ENCODE measurements at places on chromosomes 5 and 9.

DNA sequence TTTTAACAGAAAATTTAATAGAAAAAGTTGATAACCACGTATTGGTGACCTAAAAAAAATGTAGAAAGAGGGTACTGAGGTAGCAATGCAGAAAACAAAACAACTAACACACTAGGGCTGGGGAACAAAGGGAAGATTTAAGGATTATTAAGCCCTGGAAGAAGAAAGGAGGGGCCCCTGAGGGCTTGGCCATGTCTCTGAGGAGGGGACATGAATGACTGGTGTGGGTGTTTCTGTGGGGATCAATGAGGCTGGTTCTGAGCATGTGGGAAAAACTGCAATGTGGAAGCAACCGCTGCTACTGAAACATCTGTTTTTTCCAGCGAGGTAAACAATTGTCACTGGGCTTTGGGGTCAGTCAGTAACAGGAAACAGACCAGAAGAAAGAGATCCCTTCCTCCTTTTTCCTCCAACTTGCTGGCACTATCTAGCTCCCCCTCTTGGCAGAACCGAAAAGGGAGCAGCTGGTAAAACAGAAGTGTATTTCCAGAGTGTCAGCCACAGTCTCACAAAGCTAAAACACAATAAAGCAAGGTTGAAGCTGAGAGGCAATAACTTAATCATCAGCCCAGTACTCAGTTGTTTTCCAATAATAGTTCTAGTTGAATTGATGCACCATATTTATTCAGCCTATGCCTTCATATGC, 48.3 kb downstream of the ATPSCKMT start:
- no peak for DNase-seq

- DNase-seq = no peak
Observed at GRCh38 chr5:134127376-134127861, 12.9 kb downstream of the TCF7 start.

- no peak for DNase-seq
Observed at GRCh38 chr5:174801798-174802197, 77.4 kb downstream of the MSX2 start.

GRCh38 chr9:36325081-36325828, 67.0 kb upstream of the GNE start:
- DNase-seq = no peak

DNA sequence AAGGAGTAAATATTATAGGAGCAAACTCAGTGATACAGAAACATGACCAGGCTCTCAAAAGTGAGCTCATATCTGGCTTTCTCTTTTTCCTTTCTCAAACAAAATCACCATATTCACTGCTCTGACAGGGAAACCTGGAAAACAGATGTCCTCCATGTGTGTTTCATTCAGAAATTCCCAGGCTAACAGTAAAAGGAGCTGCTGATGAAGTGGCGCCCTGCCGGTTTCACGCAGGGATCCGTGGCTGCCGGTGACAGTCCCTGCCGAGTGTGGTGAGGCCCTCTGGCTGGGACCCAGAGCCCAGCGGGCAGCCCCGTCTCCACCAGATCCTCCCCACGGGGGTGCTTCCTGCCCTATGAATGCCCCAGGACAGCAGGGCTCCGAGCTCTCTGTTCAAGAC, 208.1 kb downstream of the GNA14 start:
- DNase-seq = no peak

DNA sequence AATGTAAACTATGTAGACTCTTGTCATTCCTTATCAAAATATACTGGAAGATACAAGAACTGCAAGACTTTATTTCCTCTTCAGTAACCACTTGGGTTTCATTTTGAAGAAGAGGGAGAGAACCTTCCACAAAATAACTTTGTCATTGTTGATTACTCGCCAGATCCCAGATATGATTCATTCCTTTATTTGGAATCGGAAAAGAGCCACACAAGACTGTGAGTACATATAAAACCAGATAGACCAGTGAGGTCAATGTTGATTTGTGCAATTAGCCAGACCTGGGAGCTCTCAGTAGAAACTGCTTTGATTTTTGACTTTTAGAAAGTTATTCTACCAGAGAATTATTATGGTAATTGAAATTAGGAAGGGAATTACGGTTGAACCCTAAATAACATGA, 146.1 kb downstream of the TMEM167A start:
- DNase-seq = no peak

- DNase-seq = peak; percentile 8
Observed at GRCh38 chr5:140145818-140146522, 20.2 kb downstream of the IGIP start.

- no peak for DNase-seq
Observed at GRCh38 chr9:135392511-135392910, 87.1 kb upstream of the PPP1R26 start.

- DNase-seq = no peak
Observed at GRCh38 chr5:39584927-39585326, 160.1 kb upstream of the DAB2 start.

- no peak for DNase-seq
Observed at GRCh38 chr5:177456976-177457851, 10.6 kb downstream of the PRR7 start.

- DNase-seq = no peak
Observed at GRCh38 chr5:6832994-6833393, 119.8 kb downstream of the TENT4A start.

GRCh38 chr5:98492258-98492657, 281.2 kb upstream of the RGMB start:
- no peak for DNase-seq

DNA sequence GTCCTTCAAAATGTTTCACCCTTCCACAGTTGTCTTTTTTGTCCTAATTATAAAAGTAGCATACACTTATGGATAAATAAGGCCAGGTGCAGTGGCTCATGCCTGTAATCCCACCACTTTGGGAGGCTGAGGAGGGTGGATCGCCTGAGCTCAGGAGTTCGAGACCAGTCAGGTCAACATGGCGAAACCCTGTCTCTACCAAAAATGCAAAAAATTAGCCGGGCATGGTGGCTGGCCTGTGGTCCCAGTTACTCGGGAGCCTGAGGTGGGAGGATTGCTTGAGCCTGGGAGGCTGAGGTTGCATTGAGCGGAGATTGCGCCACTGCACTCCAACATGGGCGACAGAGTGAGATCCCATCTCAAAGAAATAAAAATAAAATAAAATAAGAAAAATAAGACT, 1.6 kb downstream of the C5orf52 start:
- no peak for DNase-seq

DNA sequence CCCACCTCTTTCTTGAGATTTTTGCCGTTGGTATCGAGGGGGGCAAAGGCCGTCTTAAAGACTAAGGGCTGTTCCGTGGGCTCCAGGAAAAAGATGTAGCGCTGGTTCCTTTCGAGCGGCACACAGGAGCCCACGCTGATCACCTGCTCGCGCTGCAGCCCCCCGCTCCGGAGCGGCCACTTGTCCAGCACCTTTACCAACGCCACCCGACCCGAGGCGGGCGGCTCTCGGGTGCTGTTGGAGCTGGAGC, 781 bp downstream of the NRG2 start:
- DNase-seq = no peak

DNA sequence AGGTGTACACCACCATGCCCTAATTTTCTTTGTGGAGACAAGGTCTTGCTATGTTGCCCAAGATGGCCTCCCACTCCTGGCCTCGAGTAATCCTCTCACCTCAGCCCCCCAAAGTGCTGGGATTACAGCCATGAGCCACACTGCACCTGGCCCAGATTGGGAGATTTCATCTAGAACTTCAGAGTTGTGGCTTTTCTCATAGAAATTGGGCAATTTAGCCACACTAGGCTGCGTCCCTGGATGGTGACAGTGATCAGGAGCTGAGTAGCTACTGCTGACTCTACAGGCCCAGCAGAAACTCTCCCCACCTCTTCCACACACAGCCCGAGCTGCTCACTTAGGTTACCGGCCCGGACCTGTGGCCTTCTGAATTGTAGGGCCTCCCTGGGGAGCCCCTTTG, 7.7 kb downstream of the PFN3 start:
- DNase-seq = no peak

- DNase-seq = no peak
Observed at GRCh38 chr9:101605547-101605946, 10.8 kb upstream of the PPP3R2 start.

GRCh38 chr5:173806270-173807035, 81.7 kb upstream of the CPEB4 start:
- DNase-seq = no peak

DNA sequence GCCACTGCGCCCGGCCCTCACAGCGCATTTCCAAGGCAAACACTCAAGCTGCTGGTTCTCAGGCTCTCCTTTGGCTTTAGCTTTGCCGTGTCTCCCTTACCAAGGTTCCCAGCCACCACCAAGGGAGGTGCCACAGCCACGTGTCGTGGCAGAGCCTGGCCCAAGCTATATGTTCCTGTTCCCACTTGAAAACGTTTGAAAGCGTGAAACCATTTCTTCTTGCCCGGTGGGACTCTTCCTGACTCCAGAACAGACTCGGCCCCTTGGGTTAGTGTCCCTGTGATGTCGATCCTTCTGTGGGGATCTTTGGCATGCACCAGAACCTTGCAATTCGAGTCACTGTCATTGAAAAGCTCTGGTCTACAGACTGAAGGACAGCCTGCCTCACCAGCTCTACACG, 147.9 kb downstream of the HSD17B3 start:
- DNase-seq = no peak

- DNase-seq = no peak
Observed at GRCh38 chr9:36399980-36400331, at the start of gene RNF38. Gene RNF38, minus strand, starts transcription at chr9:36400269. Its CDS starts 161 bp downstream, at chr9:36400108.

DNA sequence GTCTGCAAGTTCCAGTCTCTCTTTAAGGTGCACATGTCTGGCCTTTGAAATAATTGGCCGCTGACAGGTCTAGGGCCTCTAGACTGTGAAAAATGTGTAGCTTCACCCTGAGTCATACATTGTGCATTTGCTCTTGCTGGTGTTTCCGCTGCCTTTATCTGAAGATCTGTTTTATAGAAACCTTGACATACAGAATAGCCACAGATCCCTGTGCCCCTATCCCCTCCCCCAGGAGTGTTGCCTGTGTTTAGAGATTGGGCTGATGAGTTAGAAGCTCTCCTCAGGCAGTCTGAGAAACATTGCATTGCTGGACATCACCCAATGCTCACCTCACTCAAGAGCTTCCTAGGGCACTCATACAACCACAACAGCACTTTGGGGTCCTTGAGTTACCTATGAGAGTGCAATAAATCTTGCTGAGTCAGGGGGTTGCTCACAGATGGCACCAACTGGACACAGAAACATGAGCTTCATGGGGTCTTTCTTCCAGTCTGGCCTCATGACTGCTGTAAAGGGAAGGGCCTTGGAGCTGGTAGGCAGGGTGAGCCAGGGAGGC, 3.8 kb upstream of the ZNF782 start:
- no peak for DNase-seq

DNA sequence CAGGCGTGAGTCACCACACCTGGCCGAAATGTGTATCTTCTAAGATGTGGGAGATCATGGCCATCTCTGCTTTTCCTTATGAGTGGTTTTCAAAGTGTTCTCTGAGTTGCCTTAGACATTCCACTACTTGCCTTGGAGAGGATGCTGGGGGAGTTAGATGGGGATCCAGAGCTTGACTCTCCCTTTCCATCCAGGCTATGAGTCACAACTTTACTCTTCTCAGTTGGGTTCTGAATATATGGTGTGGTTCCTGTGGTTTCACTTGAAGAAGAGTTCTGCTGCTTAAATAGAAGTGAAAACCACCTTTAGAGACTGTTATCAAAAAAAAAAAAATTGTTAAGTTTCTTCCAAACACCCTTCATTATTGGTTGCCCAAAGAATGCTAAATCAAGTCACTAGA, 217.6 kb downstream of the ZNF608 start:
- DNase-seq = no peak

DNA sequence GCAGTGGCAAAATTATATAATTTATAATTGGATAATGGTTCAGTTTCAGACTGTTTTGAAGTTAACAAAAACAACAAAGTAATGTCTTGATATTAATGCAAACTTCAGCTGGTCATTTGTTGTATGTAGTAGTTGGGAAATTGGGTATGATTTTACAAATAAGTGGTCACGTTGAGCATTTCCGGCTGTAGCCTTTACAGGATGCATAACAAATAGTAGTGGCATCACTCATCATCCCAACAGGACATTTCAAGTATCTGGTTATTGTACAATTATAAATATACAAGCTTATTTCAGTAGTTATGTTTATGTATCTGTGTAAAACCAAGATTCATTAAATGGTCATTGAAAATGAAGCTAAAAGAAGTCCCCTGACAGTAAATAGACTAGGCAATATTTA, 72.9 kb downstream of the SMIM15 start:
- DNase-seq = no peak

GRCh38 chr5:67202828-67203227, 6.2 kb upstream of the CD180 start:
- DNase-seq = no peak

- DNase-seq = no peak
Observed at GRCh38 chr5:152170350-152170749, 234.7 kb downstream of the NMUR2 start.

DNA sequence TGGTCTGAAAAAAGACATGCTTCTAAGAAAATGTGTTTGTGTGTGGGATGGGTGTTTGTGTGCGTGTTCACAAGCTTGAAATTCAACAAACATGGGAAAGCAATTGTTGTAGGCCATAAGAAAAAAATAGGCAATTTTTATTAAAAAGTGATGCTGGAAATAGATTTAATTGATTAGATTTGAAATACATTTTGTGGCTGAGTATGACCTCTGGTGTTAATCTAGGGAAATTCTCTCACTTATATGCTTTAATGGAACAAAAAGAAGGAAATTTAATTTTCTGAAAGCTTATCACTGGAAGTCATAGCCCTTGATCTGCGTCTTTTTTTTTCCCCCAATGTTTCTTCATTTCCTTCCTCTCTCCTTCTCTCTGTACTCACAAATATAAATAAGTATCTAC, 3.5 kb upstream of the KCNN2 start:
- no peak for DNase-seq

GRCh38 chr5:142663246-142663645, 22.6 kb downstream of the FGF1 start:
- DNase-seq = no peak
